ENCODE measurements at places on chromosomes 5 and 9.

DNA sequence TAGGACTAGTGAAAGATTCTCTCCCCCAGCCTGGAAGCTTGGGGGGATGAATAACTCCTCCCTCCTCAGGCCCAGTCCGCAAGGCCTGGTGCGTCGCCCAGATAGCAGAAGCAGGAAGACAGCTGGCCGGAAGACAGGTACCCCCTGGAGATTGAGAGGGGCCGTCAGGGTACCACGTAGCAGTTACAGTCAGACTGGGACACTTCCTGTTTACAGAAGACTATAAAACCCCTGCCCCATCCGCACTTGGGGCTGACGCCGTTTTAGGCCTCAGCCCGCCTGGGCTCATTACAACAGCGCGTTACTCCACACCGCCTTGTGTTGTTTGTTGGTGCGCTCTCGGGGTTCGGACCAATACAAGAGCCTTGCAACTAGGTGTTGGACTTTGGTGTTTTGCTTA lies 15.4 kb downstream of the SEMA6A start:
- no peak for DNase-seq

DNA sequence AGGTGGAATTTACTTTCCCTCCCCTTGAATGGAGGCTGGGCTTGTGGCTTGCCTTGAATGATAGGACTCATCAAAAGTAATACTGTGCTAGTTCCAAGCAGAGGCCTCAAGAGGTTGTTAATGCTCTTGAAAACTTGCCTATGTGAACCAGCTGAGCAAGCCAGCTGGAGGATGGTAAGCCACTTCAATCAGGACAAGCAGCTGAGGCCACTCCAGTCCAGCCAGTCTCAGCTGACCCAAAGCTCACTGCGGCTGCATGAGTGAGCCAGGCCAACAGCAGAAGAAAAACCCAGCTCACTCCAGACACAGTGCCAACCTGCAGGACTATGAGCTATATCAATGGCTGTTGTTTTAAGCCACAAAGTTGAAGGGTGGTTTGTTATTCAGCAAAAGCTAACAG lies 182.8 kb downstream of the MCTP1 start:
- no peak for DNase-seq

GRCh38 chr5:43007246-43007910 lies 32.7 kb downstream of the ANXA2R start:
- no peak for DNase-seq

DNA sequence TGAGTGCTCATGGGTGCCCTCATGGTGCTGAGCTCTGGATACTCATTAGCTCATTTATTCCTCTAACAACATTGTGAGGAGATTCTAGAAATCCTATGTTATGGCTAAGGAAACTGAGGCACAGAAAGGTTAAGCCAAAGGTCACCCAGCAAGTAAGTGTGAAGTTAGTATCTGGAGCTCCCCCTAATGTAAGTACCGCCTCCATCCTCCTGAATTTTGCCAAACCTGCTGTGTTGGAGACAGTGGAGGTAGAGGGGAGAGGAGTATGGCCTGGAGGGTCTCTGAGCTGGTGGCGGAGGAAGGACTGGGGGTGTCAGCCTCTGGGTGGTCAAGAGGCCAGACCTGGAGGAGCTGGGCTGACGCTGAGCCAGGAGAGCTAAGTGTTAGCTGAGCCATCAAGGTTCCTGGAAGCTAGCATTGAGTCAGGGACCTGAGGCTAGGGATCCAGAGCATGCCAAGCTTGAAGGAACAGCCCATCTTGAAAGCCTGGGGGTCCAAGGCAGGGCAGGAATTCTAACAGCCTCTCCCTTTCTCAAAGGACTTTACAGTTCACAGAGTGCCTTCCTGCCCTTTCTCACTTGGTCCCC lies 114.8 kb downstream of the RGS3 start:
- DNase-seq = no peak

DNA sequence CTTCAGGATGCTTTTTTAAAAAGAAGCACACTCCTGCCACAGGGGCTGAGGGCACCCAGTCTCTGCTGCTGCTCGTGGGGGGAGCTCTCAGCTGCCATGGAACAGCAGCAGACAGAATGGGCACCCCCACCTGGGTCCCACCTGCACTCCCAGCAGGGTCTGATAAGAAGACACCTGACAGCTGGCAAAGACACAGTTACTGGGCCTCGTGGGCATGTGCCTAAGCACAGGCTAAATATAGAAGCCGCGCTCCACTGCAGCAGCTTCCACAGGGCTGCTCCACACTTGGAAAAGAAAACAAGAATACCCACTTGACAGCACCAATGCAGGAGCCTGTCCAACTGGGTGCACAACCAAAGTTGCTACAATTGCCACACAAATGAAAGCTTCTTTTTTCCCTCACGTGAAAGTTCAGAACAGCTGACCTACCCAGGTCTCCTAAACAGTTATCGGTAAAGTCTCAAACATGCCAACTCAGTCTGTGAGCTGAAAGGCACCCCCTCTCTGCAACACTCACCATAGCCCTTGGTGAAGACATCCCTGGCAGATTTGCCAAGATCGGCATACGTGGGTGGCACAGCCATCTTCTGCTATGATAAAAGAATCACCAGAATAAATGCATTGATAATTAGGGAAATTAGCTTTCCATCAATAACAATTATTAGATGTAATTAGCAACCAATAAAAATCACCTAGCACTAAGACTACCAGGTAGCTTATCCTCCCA lies 12.2 kb downstream of the VDAC1 start:
- no peak for DNase-seq

DNA sequence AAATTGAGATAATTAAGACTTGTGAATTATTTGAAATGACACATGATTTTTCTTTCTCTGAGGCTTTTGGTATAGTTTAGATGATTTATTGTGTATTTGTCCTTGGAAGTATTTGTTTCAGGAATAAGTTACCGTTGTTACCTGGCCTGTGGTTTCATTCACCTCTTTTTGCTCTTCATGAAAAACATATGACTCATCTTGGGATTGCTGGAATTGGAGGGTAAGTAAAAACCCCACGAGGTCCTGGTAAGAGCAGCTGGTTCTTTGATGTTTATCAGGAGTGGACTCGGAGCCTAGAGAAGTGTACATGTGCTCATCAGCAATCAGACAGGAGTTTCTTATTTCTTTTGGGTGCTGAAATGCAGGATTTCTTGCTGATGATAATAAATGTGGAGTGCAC lies 275.3 kb downstream of the PSAT1 start:
- no peak for DNase-seq

DNA sequence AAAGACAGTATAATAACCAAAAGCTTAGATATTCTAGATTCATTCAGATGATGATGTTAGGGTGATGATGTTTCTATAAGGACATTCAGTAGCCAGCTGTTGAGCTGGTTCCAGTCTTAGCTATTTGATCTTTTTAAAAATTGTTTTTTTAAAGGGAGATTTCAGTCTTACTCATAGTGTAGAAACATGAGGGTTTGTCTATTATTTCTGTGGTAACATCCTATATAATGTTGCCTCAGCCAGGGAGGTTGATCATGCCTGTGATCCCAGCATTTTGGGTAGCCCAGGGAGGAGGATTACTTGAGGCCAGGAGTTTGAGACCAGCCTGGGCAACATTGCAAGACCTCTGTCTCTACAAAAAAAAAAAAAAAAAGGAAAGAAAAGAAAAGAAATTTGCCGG lies 167.8 kb downstream of the DOCK2 start:
- DNase-seq = no peak

- no peak for DNase-seq
Measured at GRCh38 chr5:141966275-141966962, 2.5 kb upstream of the RNF14 start.

DNA sequence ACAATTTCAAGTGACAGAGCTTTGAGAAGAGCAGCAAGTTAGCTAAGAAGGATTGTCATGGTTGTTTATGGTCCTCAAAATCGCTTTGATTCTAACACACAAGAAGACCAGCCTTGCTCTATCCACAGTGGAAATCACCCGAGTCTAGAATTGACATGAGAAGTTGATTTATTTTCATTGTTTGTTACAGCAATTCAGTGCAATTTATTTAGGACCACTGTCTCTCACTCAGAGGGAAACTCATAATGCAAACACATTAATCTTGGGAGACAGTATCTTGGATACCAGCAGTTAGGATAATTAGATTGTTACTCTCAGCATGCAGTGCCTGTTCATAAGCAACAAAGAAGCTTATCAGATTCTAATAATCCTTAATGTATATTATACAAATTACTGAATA lies 498.9 kb downstream of the NTRK2 start:
- no peak for DNase-seq

GRCh38 chr5:142215915-142216681 lies 107.5 kb downstream of the NDFIP1 start:
- DNase-seq = no peak

DNA sequence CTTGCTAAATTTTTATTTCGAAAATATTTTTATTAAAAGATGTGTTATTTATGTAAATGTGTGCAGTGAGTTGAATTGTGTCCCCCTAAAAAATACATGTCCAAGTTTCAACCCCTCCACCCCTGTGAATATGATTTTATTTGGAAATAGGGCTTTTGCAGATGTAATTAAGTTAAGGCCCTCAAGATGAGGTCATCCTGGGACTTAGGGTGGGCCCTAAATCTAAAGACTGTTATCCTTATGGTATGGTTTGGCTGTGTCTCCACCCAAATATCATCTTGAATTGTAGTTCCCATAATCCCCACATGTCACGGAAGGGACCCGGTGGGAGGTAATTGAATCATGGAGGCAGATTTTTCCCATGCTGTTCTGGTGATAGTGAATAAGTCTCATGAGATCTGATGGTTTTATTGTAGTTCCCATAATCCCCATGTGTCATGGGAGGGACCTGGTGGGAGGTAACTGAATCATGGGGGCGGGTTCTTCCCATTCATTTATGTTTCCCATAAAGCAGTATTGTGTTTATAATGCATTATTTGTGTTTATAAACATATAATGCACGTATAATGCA lies 1.5 kb upstream of the TMED7 start:
- DNase-seq = no peak

GRCh38 chr9:26301046-26301445 lies 591.6 kb downstream of the CAAP1 start:
- no peak for DNase-seq

GRCh38 chr5:139698490-139699146 lies 50.5 kb downstream of the CXXC5 start:
- no peak for DNase-seq

GRCh38 chr9:120890320-120891244 lies 13.6 kb upstream of the PHF19 start:
- no peak for DNase-seq

- no peak for DNase-seq
Measured at GRCh38 chr5:56669534-56670483, 145.5 kb upstream of the MAP3K1 start.

DNA sequence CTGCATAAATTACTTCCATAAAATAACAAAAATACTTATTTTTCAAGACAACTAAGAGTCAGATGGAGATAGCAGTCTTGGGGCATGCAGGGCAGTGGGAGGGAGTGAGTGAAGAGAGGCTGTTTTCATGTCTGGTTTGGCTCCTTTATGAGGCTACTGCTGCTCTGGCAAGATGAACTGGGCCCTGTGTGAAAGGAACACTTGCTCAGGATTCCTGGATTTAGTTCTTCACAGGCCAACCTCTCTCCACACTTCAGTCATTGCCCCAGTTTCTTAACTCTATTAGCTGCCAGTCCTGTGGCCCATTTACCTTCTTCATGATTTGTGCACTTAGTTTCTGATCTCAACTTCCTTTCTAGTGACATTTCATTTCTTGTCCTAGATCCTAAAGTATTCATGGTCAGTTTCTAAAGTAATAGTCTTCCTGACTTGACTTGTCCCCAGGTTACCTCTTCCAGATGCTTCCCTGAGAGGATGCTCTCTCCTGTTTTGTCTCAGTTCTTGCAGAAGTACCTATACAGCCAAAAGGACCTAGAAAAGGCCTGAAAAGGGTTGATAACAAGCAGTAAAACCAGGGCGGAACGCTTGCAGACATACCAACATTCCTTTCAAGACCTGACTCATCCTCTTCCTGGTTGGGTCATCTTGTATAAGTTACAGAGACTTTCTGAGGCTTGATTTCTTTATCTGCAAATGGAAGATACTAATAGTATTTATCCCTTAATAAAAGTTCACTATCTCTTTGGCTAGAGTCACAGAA lies 77.0 kb upstream of the ZFAND5 start:
- DNase-seq = no peak

DNA sequence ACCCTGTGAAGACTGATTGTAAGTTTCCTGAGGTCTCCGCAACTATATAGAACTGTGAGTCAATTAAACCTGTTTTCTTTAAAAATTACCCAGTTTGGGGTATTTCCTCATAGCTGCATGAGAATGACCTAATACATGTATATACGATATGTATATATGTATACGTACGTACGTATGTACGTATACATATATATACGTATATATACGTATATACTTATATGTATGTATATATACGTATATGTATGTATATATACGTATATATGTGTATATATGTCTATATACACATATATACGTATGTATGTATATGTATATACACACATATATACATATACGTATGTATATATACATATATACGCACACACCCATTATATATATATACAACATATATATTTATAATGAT lies 1153.0 kb upstream of the CDH18 start:
- DNase-seq = no peak

- no peak for DNase-seq
Measured at GRCh38 chr5:128559300-128560297, 21.6 kb upstream of the FBN2 start.

DNA sequence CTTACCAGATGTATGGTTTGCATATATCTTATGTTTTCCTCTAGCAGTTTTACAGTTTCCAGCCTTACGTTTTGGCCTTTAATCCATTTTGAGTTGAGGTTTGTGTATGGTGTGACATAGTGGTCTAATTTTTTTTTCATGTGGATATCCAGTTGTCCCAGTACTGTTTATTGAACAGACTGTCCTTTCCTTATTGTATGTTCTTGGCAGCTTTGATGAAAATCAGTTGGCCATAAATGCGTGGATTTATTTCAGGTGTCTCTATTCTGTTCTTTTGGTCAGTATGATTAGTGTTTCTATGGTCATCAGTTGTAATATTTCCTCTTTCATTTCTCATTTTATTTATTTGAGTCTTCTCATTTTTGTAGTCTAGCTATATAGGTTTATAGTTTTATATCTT lies 42.4 kb downstream of the SRFBP1 start:
- no peak for DNase-seq

Data from stimulated activated CD4-positive, alpha-beta T cell treated with anti-CD3 and anti-CD28 coated beads, Interleukin-15, amount 100 ng/mL, for 1 hour (primary cell).